ENCODE measurements at places on chromosomes 7 and 10.

GRCh38 chr10:87846023-87846422 is 17.3 kb downstream of the KLLN start:
- no peak for DNase-seq

- no peak for DNase-seq
These were observed 68.9 kb upstream of the KDM7A start for GRCh38 chr7:140245611-140246105.

DNA sequence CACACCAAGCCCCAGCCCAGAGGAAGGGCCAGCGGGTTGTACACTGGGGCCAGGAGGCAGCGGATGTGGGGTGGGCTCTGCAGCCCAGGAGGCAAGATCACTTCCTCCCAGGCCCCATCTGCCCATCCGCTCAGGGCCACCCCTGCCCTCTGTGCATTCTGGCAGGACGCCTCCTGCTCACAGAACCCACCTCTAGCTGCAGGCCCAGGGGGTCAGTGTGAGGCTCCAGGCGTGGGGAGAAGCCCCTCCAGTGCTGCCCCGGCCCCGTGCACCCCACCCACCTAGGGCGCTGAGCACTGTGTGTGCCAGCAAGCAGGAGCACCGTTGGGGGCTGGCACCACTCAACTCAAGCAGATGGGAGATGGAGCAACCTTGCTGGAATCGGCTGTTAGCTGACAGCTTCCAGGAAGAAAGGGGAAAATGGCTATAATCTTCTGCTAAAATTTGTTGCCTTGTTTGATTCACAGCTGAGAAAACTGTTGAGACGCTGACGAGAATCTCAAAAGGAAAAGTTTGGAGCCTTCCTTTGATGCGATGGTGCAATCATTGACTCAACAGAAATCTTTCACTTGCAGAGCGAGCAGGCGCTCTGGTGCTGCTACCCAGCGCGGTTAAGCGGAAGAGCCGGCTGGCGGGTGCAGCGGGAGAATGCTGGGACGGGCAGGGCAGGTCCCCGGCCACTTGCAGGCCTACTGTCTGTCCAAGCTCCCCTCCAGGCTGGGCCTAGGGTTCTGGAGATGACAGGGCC is 276.1 kb downstream of the ELFN1 start:
- no peak for DNase-seq

GRCh38 chr10:7593905-7594304 is 72.9 kb downstream of the ITIH5 start:
- DNase-seq = no peak

DNA sequence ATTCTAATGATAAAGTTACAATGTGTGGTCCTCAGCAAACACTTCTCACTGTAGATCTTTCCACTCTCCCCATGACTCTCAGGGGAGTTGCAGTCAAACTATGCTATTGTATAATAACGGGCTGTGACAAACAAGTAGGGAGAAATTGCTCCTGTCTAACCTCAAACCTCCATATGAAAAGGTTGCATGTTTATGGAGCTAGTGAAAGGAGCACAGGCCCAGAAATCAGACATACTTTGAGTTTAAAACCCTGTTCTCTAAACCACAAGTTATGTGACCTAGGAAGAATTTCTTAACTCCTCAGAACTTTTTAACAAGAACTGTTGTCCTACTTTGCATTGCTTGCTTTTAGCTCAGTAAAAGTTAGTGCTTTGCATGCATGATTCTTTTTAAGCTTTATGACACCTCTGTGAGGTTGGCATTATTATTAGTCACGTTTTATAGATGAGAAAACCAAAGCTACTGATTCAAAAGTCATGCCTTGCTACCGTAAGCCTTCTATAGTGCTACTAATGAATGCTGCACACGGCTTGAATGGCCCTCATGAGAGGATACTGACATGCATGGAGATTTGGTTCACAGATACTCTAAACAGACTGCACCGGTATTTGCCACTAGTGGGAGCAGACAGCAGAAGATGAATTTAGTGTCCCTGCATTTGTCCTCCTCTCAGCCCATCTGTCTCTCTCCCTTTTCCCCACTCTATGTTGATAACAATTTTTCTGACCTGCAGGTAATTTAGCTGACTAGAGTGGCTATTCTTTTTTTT is 129.5 kb upstream of the PCGF5 start:
- no peak for DNase-seq

GRCh38 chr10:56351909-56352630 is 9.0 kb downstream of the ZWINT start:
- no peak for DNase-seq

DNA sequence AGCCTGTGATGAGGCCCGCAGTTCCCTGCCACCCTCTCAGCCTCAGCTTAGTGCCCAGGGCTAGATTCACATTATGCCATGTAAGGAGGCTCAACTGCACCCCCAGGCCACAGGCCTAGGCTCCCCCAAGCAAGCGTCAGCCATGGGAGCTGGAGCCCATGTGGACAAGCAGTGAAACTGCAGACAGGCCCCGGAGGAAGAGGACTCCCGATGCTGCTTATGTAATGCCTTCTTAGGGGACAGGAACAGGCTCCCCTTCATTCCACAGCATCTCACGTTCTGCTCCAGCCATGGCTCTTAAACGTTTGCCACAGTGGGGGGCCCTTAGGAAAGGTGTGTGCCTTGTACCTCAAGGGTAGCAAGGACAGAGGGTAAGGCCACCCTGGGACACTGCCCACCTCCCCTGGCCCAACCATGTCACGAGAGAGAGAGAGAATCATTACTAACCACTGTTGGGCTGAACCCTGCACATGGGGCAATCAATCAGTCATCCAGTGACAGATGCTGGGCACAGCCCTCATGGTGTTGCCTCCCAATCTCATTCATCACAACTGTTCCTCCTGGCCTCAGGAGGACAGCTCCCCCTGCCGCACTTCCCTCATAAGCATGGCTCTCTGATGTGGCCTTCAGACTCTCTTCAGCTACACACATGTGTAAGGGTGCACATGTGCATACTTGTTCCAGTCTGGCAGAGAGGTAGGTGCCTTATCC is 263.0 kb downstream of the GRID1 start:
- no peak for DNase-seq

DNA sequence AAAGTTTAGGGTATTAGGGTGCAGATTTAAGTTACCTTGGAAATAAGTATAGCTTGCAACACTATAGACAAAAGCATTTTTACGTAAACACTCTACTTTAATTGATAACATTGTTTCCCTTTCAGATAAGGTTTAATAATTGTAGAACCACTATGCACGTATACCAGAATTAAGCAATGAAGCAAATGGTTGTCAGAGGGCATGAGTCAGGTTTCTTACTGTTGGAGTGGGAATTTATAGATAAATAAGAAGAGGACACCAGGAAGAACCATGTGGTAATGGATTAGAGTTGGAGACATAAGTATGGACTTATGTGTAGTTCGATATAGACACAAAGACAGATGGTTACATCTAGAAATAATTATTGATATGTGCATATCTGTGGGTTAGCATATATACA is 355.6 kb downstream of the ETV1 start:
- DNase-seq = no peak
